ENCODE measurements at places on chromosomes 11 and 22.

GRCh38 chr11:86687185-86687778, 14.9 kb upstream of the ME3 start:
- DNase-seq = no peak

GRCh38 chr11:368414-369335, 624 bp upstream of the B4GALNT4 start:
- no peak for DNase-seq

GRCh38 chr11:77308838-77309237, 7.4 kb upstream of the GDPD4 start:
- DNase-seq = no peak

GRCh38 chr22:49199224-49199623, 628.4 kb downstream of the BRD1 start:
- DNase-seq = no peak

- no peak for DNase-seq
Observed at GRCh38 chr11:124359566-124359965, 24.7 kb downstream of the OR8B2 start.

Data from activated naive CD4-positive, alpha-beta T cell (primary cell).